ENCODE measurements at places on chromosomes 2 and 18.
A peak's percentile ranks its signal among the peaks of the same experiment; 100 is the strongest.

DNA sequence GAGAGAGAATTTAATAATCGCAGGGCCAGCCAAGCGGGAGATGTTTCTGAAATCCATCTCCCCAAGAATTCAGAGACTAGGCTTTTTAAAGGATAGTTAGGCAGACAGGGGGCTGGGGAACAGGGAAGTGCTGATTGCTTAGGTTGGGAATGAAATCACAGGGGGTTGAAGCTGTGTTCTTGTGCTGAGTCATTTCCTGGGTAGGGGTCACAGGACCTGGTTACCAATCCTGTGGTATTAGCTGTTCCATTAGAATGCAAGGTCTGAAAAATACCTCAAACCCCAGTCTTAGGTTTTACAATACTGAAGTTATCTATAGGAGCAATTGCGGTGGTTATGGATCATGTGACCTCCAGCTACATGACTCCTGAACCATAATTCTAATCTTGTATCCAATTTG is 4.6 kb downstream of the SP140 start:
- no peak for DNase-seq

GRCh38 chr18:7666195-7666776 is 99.2 kb downstream of the PTPRM start:
- DNase-seq = no peak

DNA sequence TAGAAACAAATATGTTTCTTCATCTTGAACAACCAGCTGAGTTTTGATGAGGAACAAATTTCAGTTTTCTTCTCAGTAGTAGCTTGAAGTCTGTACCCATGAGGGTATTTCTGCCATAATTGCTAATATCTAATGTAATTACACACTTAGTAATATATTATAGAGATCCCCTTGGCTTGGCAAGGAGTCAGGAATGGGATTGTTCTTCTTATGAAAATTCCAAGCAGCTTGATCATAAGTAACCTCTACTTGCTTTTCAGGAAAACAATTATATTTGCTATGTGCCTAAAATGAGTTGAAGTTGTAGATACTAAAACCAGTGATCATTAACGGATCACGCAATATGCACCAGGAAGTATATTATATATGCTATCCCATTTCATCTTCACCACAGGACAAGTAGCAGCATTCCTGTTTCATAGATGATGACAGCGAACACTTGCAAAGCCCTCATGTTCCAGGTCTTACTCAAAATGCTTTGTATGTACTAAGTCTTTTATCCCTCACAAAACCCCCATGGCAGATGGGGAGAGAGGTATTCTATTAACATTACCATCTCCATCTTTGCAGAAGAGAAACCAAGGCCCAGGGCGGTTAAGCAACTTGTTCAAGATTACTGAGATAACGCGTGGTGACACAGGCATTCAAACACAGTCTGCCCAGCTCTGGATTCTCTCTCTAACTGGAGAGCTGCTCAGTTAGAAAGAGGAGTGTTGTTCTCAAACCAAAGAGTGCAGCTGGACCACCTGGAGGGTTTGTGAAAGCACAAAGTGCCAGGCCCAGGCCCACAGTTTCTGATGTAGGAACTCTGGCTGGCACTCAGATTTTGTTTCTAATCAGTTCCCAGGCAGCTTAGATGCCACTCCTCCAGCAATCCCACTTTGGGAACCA is 21.8 kb upstream of the RGPD4 start:
- no peak for DNase-seq

DNA sequence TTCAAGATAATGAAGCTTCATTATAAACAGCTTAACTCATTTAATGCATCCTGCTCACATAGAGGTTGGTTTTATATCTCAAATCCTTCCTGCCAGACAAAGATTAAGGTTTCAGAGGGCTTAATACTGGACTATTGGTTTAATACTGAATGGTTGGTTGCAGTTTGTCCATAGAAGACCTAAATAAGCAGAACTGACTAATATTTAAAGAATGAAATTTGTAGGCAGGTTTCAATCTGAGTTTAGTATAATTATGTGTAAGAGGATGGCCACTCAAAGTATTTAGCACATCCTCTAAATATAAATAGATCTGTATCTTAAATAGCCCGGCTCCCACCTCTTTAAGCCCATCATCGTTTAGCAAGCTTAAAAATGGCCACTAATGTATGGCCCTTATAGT is 92.5 kb downstream of the EPB41L5 start:
- no peak for DNase-seq

- DNase-seq = no peak
Measured at GRCh38 chr2:1553671-1554295, 140.5 kb downstream of the TPO start.

GRCh38 chr2:102975996-102976975 is 214.5 kb downstream of the TMEM182 start:
- peak; percentile 62 for DNase-seq

DNA sequence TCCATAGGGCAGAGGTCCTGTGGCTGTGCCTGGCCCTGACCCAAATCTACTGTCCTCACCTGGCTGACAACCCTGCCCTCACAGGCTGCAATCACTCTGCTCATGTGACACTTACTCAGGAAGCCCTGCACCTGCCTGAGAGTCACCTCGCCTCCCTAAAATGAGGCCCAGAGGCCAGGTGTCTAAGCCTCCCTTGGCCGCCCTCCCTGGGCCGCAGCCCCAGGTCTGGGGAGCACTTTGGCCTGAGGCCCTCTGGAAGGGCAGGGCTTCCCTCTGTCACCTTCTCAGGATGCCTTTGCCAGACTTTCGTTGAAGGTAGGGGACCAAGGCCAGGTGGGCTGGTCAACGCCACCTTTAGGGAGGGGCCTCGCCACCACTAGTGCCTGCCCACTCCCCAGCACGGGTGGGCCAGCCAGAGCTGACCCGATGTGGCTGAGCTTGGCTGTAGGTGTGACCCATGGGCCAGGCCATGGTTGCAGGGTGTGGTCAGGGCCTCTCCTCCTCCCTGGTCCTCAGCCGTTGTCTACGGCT is 6.1 kb upstream of the GPC1 start:
- DNase-seq = no peak

DNA sequence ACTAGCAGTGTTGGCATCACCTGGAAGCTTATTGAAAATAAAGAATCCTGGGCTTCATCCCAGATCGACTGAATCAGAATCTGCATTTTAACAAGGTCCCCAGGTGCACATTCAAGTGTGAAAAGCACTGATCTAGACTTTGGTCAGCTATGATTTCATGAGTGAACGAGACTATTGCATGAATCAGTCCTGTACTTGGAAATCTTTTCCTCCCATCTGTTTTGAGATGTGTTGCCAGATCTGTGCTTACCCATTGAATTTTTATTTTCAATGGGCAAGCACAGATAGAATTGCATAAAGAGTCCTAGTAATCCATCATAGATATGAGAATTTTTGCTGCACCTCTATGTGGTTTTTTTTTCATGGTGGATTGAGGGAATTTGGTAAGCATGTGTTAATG is 64.0 kb downstream of the PMS1 start:
- DNase-seq = no peak
